ENCODE measurements at places on chromosomes 1 and 21. TPM values are rescaled to one million over a fixed set of nuclear protein-coding genes. Genes with fewer than 3 reads are reported as not detected.

Gene S100A7A
- total RNA-seq: not detected

GRCh38 chr1:160083968-160084770, 2.8 kb downstream of the KCNJ9 start:
- DNase-seq: peak; percentile 93

Gene LCE3E
- not detected for total RNA-seq

DNA sequence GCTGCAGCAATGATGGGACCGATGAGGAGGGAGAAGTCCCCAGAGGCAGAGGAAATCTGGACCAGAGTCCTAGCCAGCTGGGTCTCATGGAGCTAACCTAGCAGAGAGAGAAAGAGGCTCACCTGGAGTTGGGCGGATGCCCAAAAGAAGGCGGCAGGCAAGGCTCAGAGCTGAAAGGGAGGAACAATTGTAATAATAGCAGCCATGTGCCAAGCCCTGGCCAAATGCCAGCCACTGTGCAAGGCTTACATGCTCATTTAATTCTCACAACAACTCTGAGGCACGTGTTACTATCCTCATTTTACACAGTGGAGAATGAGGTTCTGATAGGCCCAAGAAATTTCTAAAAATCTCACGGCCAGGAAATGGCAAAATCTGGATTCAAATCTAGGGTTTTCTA, 50.0 kb upstream of the ZNF648 start:
- no peak for DNase-seq

DNA sequence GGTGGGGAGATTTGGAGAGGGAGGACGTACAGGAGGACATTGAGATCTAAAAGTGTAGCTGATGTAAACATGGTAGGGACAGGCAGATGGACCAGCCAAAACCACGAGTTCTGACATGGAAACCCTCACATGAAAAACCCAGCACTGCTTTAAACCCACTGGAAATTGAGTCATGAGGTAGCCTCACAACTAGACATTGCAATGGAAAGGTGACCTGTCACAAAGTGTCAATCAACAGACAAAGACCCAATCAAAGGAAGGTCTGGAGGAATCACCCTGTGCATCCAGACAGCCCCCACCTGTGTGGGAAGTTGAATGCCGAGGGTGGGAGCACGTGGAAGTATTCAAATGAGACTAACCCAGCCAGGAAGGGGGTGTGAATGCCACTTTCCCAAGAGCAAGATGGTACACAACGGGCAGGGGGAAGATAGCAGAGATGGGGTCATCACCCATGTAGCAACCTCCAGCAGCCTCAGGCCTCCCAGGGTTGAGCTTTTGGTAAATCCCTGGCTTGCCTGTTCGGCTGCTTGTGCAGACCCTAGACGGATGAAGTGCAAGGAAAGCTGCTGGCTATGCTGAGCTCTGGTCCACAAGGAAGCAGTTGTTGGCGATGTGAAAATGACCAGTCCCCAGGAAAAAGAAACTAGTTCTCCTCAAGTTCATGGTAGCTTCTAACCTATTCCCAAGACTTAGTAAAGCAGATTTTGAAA, 5.6 kb downstream of the FCMR start:
- no peak for DNase-seq

Gene ACTA1
- not detected for total RNA-seq

- DNase-seq: no peak
Observed at GRCh38 chr21:45281411-45282282, 6.0 kb downstream of the POFUT2 start.
